Islet precursor cell (in vitro differentiated cells): ENCODE measurements at places on chromosomes 5 and 9.

GRCh38 chr5:176436656-176437055 lies 11.5 kb upstream of the FAF2 start:
- DNase-seq, result no peak

- DNase-seq, result no peak
Measured at GRCh38 chr9:25830381-25830780, 152.1 kb upstream of the TUSC1 start.

DNA sequence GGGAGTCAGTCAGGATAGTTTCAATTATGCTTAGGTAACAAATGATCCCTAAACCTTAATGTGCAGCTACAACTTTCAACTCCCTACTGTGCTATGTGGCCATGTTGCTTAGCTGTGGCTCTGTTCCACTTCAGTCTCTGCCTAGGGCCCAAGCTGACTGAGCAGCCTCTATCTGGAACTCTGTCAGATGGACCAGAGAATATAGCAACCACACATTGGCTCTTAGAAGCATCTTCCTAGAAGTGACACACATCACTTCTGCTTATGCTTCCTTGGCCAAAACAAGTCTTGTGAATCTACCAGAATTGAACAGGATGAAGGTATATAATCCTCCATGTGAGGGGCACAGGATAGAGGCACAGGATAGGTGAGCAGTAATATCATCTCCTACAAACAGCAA lies 36.7 kb upstream of the TNC start:
- DNase-seq, result no peak

DNA sequence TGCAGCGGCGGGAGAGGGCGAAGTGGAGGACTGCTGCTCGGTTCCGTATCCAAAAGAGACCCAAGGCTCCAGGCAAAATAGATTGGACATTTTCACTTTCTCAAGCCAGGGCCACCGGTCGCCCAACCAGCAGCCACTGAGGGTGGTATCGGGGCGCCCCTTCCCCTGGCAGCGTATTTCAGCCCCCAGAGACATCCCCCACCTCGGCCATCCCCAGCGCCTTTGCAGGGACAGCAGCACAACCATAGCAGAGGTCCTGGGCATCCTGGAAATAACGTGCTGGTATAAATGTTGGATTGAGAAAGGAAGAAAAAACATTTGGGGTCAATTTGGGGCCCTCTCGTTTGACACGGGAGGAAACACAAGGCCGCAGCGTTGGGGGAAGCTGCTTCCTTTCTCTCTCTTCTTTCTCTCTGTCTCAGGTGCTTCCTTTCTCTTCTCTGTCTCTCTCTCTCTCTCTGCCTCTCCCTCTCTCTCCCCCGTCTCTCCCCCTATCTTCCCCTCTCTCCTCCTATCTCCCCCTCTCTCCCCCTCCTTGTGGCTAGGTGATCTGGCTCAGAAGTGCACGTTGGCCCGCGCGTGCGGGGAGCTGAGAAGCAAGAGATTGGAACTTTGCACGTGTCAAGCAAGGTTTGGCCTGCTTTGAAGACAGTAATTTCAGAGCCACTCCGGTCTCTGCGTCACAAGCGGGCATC lies 624 bp upstream of the RETREG1 start:
- no peak for DNase-seq

DNA sequence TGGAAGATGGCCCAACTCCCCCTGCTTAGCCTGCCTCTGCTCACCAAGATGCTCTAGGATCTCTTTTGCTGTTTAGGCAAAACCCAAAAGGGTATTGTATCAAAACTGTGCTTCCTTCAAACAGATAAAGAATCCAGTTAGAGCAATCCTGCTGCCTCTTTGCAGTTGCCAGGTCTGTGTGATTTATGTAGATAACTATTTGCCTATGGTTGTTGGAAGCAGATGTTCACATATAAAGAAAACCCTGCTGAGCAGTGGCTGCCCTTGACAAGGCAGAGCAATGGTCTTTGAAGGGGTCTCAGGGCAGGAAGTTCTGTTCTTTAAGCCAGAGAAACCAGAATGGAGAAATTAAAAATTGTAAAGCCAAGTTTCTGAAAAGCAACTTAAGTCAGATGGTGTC lies 68.6 kb downstream of the LRRC70 start:
- no peak for DNase-seq

DNA sequence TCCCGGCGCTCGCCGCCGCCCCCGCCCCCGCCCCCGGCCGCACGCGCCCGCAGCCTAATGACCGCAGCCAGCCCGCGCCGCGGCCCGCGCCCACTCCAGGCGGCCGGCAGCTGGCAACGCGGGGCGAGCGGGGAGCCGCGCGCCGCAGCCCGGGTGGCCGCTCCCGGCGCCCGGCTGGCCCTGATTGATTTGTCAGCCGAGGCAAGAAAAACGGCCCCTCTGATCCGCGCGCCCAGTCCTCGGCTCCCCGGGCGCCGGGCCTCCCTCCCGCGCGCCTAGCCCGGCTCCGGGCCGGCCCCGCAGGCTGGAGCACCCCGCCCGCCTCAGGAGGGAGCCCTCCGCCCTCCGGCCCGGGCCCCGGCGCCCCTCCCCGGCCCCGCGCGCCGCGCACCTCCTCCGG lies 11.9 kb upstream of the LHX2 start:
- no peak for DNase-seq

GRCh38 chr5:158737536-158738027 lies 362.1 kb downstream of the EBF1 start:
- no peak for DNase-seq

DNA sequence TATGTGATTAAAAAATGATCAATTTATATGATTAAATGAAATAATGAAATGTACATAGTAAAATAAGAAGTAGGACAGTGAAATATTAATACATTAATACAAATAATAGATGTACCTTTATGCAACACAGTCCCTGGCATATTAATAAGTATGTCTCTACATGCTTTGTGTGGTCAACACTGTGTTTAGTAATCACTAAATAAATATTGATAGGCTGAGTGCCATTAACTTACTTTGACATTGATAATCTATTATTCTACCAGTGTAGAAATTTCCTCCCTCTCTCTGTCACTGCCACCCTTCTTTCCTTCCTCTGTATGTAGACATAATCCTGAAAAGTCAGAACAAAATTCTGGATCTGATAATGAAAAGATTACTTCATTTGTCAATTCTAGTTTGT lies 43.7 kb downstream of the RNF180 start:
- DNase-seq, result no peak

DNA sequence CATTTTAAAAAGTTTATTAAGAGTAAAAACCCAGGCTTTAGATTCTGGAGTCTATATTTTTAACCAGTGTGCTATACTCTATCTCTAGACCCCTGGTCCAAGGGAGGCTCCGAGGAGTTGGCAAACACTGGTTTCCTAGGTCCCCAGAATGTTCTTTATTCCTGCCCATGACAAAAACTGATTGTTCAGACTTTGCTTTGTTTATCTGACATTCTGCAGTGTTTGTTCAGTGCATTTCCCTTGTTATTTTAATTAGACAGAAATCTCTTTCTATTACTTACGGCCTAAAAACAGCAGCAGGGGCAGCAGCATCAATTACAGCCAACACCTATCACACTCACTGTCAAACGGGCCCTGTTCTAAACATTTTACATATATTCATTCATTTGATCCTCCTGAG lies 2011.6 kb upstream of the WWC1 start:
- DNase-seq, result no peak

- DNase-seq, result no peak
Measured at GRCh38 chr9:27634879-27635278, 61.6 kb upstream of the C9orf72 start.

DNA sequence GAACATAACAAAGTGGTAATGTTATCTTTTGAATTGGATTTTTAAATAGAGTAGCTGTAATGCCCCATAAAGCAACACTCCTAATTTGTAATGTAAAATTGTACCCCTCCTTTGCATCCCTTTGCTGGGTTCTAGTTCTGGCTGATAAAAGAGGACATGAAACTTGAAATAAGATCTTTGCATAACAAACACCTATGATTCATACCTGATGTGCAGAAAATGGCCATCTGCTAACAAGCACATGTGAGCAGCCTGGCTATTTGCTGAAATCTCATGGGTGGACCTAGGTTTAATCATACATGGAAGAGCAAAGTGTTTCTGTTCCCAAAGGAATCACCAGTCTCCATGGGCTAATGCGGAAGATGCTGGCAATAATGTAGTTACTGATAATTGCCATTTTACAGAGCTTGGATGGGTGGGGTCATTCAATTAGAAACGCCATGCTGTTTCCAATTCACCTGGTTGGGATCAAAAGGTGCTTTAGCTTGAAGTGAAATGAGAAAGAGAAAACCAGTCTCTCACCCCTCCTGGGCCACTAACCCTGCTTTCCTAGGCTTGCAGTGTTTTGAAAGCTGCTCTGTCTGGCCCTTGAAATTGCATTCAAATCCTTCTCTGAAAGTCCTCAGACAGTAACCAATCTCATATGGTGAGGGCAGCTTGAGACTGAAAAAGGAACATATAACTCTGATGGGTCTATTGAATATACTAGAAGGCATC lies 585.1 kb downstream of the TLE4 start:
- DNase-seq, result no peak

- DNase-seq, result peak; percentile 92
Measured at GRCh38 chr9:127943731-127944144, 6.1 kb upstream of the DPM2 start.

DNA sequence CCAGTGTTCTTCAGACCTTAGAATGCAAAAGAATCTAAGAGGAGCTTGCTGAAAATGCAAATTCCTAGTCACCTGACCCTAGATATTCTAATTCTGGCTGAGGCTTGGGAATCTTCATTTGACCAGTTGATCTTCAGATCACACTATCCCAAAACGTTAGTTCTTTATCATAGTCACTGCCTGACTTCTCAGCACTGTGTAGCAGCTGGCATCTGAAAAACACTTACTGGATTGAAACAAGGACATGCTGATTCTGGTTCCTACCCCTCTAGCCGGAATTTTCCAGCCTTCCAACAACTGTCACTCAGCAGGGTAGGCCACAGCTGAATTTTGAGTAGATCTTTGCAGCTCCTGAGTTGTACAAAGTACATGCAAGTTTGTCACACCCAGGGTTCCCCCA lies 72.2 kb downstream of the EBF1 start:
- DNase-seq, result peak; percentile 12

DNA sequence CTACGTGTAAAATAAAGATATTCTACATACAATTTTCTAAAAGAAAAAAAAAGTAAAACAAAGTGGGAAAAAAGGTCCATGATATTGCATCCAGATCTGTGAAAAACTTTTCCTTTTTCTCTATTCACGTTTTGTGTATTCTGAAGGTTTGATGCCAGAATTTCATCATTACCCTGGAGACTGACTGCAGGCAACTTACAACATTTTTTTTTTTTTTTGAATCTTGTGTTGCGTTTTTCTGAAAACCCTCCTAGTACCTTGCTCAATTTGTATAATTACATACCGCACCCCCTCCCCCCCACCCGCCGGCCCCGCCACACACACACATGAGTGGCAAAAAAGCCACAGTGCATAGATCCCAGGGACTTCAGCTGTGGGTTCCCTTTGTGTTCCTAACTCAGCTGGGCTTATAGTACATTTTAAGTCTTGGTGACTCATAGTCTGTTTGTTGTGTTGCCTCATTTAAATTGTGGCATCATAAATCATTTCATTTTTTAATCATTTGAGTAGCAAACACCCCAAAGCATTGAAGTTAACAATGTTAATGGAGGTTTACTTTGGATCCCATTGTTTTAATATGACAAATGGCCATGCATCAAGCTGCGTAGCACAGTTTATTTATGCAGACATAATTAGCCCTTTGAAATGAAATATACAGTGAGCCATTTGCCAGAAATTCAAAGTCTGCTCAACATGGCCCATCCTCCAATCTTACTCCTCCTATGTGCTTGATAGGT lies 36.0 kb downstream of the PRDM6 start:
- no peak for DNase-seq

DNA sequence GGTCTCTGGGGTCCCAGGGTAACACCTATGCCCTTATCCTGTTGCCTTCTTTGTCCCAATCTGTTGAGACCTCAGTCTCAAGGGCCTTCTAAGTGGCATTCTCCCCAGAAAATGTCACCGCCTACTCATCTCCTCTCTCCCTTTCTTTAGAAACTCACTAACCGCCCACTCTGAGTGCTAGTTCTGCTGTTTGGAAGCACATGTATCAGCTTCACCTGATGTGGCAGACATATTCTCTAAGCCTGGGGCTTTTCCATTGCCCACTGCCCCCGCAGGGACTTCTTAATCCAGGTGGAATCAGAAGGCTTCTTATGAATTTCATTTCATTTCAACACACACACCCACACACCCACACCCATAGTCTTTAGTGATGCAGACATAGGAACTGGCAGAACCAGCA lies 165.1 kb downstream of the ASTN2 start:
- DNase-seq, result no peak

DNA sequence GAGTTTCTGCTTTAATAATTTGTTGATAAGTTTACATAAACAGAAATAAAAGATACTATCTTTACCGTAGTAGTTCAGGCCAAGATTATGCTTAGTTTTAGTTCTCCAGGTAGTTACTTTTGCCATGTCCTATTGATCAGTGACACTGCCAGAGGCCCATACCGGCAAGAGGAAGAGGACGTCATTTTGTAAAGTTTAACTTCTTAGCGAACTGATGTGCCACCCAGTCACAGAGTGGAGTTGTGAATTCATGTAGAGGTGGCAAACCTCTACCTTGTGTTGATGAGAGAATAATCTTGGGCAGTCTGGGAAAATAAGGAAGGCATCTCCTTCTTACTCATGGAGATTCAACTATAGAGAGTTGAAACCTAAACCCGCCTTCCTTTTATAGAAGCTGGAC lies 21.8 kb downstream of the RGMB start:
- DNase-seq, result no peak

DNA sequence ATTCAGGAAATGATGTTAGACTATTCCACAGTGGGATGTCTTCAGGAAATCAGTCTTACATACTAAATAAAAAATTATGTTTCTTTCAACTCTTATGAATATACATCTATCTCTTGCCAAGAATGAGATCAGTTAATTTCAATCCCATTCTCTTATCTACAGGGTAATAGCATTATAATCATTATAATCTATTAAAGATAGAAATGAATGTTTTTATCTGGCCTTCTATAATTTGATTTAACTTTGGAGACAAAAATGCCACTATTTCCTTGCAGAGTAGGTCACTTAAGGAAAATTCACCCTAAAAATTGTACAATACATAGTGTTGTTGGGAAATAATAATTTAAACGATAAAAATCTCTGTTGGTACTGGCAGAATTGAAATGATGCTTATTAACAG lies 96.4 kb downstream of the HOMER1 start:
- DNase-seq, result no peak
